ENCODE measurements at places on chromosomes 12 and 14.
A peak's percentile ranks its signal among the peaks of the same experiment; 100 is the strongest.

DNA sequence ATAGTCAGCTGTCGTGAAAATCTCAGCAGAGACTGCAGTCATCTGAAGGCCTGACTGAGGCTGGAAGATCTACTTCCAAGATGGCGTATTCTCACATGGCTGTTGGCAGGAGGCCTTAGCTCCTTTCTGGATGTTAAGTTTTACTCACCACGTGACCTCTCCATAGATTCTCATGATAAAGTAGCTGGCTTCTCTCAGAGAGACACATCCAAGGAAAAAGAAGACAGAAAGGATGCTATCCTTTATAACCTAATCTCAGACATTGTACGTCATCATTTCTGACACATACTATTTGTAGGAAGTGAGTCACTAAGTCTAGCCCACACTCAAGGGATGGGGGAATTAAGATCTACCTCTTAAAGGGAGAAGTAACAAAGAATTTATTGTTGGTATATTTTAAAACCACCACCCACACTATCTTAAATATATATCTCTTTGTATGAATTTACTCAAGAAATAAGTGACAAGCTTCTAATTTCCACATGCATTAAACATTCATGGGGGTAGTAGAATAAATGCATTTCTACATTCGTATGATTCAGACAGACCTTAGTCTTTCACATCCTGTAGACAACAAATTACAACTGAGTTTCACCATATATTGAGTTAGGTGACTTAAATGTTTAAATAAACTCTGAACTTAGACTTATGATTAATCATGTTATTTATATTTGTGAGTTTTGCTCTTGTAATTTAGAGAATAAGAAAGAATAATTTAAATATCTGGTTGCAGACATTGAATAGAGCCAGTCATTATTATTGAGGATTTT lies 411.0 kb downstream of the LRIG3 start:
- DNase-seq: no peak

GRCh38 chr12:116276652-116277466 lies 634 bp downstream of the MED13L start:
- peak; percentile 73 for DNase-seq

- DNase-seq: no peak
Observed at GRCh38 chr12:77998236-77998786, 167.6 kb downstream of the NAV3 start.

DNA sequence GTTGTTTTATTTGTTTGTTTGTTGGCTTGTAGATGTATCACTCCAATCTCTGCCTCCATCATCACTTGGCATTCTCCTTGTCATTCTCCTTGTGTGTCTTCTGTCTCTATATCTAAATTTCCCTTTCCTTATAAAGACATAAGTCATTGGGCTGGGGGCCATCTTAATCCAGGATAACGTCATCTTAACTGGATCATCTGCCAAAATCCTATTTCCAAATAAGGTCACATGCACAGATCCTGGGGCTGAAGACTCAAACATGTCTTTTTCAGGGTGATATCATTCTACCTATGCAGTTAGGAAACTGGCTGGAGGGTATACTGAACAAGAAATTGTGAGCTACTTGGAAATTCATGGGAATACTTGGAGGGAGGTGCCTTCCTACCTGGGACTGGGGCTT lies 8.7 kb upstream of the CCDC60 start:
- no peak for DNase-seq

- no peak for DNase-seq
Observed at GRCh38 chr12:87323369-87323768, 705.8 kb downstream of the C12orf50 start.

GRCh38 chr12:96121271-96121711 lies 72.9 kb upstream of the ELK3 start:
- no peak for DNase-seq

DNA sequence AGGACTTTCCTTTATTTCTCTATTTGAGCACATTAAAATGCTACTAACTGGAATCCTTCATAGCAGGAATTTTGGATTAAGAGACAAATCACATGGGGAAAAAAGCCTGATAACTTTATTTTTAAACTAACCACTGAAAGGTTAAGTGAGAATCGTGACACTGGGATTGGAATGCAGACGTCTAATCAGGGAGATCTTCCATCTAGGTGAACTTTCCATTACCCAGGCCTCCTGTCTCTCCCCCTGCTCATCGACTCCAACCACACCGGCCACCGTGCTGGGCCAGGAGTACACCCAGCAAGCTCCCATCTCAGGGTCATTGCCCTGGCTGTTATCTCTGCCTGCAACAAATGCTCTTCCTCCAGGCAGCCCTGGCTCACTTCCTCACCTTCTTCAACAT lies 19.0 kb downstream of the PTGER2 start:
- DNase-seq: no peak

- DNase-seq: no peak
Observed at GRCh38 chr12:5376591-5377207, 55.2 kb upstream of the NTF3 start.

- no peak for DNase-seq
Observed at GRCh38 chr14:64763801-64764621, 59.8 kb downstream of the PLEKHG3 start.

- no peak for DNase-seq
Observed at GRCh38 chr14:68753690-68754089, 39.2 kb downstream of the ZFP36L1 start.

DNA sequence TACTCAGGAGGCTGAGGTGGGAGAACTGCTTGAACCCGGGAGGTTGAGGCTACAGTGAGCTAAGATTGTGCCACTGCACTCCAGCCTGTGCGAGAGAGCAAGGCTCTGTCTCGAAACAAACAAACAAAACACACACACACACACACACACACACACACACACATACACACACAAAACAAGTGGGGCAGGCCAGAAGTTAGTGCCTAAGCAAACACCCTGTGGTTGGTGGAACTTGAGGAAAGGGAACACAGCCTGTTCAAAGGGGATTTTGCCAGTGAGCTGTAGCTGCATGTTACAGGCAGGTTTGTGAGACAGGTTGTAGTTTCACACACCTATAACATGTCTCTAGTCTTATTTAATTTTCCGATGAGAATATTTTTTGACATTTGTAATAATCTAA lies 175.3 kb upstream of the CLEC14A start:
- DNase-seq: no peak

DNA sequence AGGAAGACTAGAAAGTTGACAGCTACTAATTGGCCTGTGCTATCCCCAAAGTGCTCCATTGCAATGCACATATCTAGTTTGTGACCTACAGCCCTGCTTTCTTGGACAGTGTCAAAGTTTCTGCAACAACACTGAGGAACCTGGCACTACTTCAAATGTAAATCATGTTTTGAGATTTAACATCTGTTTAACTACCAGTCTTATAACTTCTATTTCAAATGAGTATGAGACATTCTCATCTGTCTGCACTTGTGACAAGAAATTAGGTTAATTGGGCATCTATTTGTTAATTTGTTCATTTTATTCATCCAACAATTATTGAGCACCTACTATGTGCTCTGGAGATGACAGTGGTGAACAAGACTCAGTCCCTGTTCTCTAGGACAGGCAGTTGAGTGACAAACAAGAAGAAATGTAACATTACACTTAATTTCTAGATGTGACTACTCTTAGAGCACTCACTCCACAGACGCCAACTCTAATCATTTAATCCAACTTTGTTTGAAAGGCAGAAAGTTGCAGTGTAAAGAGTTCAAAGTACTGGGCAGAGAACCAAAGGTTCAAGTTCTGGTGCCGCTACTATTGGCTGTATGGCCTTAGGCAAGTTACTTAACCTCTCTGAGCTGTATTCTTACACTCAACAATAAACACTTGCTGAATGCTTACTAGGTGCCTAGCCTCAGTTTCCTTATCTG lies 74.8 kb downstream of the HECTD4 start:
- DNase-seq: no peak

GRCh38 chr14:60652674-60653651 lies 3.7 kb upstream of the SIX1 start:
- no peak for DNase-seq

DNA sequence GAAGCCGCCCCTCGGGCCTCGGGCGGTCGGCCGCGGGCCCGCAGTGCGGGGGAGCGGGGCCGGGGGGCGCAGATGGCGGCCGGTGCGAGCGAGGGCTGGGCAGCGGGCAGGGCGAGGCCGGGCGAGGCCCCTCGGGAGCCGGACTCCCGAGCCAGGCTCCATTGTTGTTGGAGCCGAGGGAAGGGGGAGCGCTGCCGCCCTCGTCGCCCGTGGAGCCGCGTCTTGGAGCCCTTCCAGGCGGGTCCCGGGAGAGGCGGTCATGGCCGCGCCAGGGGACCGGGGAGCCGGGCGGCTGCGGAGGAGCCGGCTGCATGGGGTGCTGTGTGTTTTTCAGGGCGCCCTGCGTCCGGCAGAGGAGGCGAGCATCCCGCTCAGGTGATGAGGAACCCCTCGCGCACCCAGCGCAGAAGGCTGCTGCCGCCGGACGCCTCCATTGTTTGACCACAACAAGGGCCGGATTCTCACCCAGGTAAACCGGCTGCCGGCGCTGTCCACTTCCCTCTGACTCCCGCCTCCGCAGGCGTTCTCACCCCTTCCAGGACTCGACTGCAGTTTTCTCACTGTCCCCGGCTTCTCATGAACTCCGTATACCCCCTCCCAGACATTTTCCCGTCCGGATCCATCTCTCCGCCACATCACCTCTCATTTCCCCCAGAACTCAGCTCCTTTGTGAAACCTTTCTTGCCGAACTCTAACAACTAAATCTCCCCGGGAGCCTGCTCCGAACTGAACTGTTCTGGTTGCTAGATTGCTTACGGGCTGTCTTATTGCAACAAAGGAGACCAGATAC lies 732 bp downstream of the ZNF664 start:
- peak; percentile 35 for DNase-seq
